Central memory CD8-positive, alpha-beta T cell (primary cell): ENCODE measurements at places on chromosomes 2 and 18.

GRCh38 chr2:240628808-240629618 lies 3.7 kb downstream of the GPR35 start:
- DNase-seq = no peak

GRCh38 chr2:218569661-218570500 lies 1.2 kb downstream of the CNOT9 start:
- DNase-seq = no peak

DNA sequence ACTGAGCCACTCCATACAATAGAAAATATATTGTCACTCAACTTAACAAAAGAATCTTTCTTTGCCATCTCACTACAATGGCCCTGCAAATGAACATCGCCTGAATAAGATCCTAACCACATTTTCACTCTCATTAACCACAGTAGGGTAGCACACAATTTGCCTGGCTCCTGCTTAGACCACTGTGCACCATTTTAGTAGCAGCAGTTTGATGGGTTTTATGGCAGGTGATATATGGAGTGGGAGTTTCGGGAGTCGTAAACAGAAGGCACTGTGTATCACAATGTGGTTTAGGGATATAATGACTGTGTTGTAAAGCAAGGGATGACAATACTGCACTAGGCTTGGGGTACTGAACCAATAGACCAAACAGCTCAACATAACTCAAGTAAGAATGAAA lies 617.4 kb downstream of the BCL11A start:
- DNase-seq = no peak

- no peak for DNase-seq
These were observed 15.5 kb upstream of the SIX2 start for GRCh38 chr2:45024600-45025291.

GRCh38 chr2:132871831-132872230 lies 201.8 kb upstream of the LYPD1 start:
- no peak for DNase-seq

DNA sequence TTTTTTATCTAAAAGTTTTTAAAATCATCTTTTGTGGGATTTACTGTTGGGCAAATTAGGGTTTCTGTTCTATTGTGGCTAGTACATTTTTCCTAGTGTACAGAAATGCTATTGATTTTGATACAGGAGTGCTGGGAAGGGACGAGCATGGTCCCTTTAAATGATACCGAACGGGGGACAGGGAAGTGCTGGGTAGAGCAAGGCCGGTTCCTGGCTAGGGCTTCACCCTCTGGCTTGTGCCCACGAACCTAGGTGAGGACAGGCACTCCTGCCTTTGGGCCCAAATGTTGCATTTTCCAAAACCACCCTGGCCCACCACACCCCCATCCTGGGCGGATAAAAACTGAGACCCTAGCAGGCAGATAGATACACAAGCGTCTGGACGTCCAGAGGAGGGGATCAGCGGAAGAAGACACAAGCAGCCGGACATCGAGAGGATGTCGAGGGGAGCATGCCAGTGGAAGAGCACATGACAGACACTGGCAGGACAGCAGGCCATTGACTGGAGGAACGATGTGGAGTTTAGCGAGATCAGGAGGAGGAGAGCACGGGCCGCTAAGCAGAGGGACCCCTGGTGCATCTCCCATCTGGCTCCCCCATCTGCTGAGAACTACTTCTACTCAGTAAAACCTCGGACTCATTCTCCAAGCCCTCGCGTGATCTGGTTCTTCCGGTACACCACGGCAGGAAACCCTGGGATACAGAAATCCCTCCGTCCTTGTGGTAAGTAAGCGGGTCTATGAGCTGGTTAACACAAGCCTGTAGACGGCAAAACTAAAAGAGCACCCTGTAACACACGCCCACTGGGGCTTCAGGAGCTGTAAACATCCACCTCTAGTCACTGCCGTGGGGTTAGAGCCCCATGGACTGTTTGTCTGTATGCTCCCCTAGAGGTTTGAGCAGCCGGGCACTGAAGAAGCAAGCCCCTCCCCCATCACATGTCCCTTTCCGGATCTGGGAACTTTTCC lies 13.5 kb upstream of the CALCRL start:
- no peak for DNase-seq
